Activated CD8-positive, alpha-beta memory T cell treated with anti-CD3 and anti-CD28 coated beads, Interleukin-2, amount 50 U/mL, for 48 hours (primary cell): ENCODE measurements at places on chromosomes 12 and 14.

GRCh38 chr14:102551995-102552705 is 40.3 kb upstream of the RCOR1 start:
- peak; percentile 63 for DNase-seq

DNA sequence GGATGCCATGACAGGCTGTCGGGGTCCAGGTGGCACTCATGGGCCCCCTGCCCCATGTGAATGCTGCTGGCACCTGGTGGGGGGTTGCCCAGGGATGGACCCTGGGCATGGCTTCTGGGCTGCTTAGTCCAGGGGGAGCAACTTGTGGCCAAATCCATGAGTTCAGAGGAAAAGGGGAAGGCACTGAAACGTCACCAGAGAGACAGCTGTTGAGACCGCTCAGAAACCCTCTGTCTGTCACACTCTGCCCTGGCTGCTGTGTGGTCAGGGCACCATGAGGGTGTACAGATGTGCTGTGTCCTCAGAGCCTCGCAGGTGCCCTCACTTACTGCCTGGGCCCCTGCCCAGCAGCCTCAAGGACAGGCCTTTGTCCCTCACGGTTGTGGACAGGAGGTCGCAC is 9.4 kb downstream of the CLBA1 start:
- no peak for DNase-seq

DNA sequence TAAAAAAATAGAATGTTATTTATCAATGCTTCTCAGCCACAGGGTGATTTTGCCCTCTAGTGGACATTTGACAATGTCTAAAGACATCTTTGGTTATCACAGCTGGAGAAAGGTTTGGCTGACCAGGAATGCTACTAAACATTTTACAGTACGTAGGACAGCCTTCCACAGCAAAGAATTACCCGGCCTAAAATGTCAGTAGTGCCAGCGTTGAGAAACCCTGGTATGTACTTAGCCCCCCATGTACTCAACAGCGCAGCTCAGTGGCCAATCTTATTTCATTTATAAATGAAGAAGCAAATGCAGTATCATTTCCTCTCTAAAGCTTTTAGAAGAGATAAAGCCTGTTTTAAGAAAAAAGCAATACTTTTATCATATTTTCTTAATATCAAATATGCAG is 5.8 kb downstream of the MARK3 start:
- DNase-seq, result no peak

DNA sequence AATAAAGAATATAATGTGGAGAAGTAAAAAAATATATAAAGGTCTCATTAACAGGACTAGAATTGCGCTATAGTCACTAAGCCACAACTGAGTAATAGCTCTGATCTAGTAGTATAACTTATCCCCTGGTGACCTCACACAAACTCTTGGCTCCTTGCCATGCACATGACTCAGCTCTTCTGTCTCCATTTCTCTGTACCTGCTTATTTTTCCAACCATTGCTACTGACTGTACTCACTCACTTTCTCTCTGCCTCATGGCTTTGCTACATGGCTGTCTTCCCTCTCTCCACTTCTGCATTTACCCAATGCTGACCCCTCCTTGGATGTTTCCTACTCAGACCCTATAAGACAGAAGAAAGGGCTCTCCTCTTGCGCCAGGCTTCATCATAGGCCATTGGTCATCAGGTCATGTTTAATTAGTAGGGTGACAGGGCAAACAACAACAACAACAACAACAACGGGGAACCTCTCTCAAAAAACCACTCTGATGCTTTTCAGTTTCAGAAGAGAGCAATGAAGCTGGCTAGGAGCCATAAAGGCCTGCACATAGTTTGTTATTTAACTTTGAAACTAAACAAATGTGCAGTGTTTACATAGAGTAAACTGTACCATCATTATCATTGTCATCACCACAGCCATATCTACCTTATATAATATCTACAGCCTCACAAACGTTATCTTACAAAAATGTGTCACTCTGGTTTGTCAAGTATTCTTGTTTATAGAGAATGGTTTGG is 25.6 kb upstream of the KRAS start:
- DNase-seq, result peak; percentile 79

- DNase-seq, result no peak
Observed at GRCh38 chr12:24565300-24565699, 383.6 kb downstream of the BCAT1 start.

DNA sequence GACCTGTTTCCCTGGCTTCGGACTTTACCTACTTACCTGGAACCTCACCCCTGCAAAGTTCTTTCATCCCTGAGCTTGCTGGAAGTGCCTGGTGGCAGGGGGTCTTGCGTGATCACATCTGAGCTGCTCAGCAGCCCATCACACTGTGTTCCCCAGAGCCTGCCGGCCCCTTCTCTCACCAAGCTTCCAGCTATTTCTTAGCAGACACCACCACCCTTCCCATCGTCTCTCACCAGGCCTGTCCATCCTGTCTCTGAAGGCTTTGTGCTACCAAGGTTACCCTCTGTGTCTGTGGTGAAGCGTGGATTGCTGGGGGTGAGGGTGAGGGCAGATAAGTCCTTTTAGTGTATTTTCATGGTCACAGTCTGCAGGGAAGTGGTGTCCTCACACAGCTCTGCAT is 78.8 kb upstream of the NRXN3 start:
- DNase-seq, result no peak

- DNase-seq, result no peak
Observed at GRCh38 chr12:62713723-62714122, 221.2 kb downstream of the PPM1H start.

GRCh38 chr14:30573226-30573814 is 14.4 kb downstream of the G2E3 start:
- no peak for DNase-seq

DNA sequence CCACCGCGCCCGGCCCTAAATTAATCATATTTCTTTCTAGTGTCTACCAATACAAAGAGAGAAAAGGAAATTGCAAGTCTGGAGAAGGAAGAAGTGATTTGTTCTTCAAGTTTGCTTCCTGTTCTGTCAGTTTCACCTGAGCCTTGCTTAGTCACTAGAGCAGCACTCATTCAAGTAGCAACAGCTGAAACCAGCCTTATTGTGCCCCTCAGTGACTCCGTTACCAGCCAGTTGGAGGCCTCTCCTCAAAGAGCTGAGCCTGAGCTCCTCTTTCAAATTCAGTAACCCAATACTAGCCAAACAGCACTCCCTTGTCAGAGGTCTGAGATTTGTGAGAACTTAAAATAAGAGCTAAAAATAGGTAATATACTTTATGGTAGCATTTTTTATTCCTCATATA is 17.4 kb downstream of the PAWR start:
- no peak for DNase-seq
